ENCODE measurements at places on chromosomes 13 and 19. TPM values are rescaled to one million over a fixed set of nuclear protein-coding genes. Genes with fewer than 3 reads are reported as not detected.

Gene FBN3
- 32.8 TPM for polyA plus RNA-seq

Gene USHBP1
- polyA plus RNA-seq, result 5.9 TPM

Gene TRPC4
- polyA plus RNA-seq, result 3.7 TPM

DNA sequence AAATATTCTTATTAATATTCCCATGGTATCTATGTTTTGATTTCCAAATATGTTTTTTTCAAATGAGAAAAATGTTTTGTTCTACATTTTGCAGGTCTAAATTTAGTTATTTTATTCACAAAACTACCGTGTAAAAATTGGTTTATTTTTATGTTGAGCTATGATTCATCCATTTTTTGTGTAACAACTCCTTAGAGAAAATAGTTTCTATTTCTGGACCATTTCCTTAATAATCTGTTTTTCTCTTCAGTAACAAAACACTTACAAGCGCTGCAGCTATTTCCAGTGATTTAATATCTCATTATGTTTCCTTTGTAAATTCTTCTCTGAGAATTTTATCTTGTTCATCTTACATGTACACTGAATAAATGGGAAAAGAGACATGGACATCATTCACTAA is 550.7 kb upstream of the SLITRK5 start:
- no peak for DNase-seq

DNA sequence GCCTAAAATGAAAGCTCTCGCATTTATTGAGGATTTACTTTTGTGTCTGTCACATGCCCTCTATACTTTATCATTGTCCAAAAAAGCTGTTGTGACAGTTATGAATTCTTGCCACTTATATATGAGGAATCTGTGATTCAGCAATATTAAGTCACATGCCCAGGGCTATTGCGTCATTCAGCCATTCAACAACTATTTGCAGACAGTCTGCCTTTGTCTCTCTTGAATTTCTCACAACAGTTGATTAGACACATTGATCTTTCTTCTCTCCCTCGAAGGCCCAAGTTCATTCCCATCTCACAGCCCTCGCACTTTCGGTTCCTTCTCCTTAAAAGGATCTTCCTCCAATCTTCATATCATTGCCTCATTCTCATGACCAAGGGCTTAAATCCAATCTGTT is 342.6 kb downstream of the MZT1 start:
- no peak for DNase-seq

DNA sequence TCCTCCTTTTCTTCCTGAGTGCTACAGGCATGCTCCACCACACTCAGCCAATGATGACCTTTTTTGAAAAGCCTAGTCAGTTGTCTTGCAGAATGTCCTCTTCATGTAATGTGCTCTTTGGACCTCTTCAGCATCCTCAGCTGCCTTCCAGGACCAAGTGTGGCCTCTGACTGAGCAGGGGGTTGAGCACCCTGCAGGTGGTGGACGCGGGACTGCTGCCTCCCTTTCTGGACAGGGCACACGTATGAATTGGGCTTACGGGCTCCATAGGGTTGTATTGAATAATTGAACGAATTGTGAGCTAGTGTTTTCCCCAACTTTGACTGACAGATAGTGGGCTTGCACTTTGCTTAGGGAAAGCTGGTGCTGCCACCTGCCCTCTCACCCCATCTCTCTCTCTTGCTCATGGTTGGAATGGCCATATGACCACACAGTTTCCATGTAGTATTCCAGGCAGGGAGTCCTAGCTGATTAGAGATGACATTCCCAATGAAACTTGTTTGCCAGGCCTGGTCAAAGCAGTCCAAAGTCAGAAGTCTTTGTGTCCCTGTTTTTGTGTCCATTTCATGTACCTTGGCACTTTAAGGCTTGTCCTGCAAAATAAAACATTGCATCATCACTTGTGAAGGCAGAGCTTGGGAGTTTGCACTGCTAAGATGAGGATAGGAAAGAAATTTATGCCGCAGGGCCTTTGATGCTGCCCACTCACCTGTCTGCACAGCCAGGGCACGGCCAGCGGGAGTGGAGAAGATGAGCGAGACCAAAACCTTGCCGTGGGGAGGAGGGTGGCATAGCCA is 76.3 kb upstream of the NPAS1 start:
- DNase-seq, result no peak

Measured in renal pelvis (tissue), 12 donors.